Vein endothelial cell (primary cell): ENCODE measurements at places on chromosomes 3 and 15. TPM values are rescaled to one million over a fixed set of nuclear protein-coding genes. Genes with fewer than 3 reads are reported as not detected.

CNTN3 gene
- under 0.01 TPM in 1 of 2 replicates, not detected in the other for total RNA-seq

GOLGA8J gene
- total RNA-seq = not detected in 2 replicates

BRK1 gene
- 136 and 167 TPM in 2 replicates for total RNA-seq

SUSD5 gene
- total RNA-seq = 3.9 and 4.3 TPM in 2 replicates

LSMEM2 gene
- not detected in 2 replicates for total RNA-seq

C15orf40 gene
- total RNA-seq = 12.5 and 19.9 TPM in 2 replicates

TMEM207 gene
- total RNA-seq = not detected in 2 replicates

HDAC11 gene
- total RNA-seq = 3.9 and 7.8 TPM in 2 replicates

TXNRD3 gene
- total RNA-seq = 6.7 and 8.2 TPM in 2 replicates

LDHAL6B gene
- total RNA-seq = not detected in 2 replicates

SH3GL3 gene
- total RNA-seq = not detected in 2 replicates

PLCL2 gene
- total RNA-seq = 10.8 and 13.4 TPM in 2 replicates

IMPG2 gene
- 0.67 and 0.98 TPM in 2 replicates for total RNA-seq

PIGX gene
- 13.7 and 23.8 TPM in 2 replicates for total RNA-seq
